ENCODE measurements at places on chromosomes 1 and 21. TPM values are rescaled to one million over a fixed set of nuclear protein-coding genes. Genes with fewer than 3 reads are reported as not detected.

DNA sequence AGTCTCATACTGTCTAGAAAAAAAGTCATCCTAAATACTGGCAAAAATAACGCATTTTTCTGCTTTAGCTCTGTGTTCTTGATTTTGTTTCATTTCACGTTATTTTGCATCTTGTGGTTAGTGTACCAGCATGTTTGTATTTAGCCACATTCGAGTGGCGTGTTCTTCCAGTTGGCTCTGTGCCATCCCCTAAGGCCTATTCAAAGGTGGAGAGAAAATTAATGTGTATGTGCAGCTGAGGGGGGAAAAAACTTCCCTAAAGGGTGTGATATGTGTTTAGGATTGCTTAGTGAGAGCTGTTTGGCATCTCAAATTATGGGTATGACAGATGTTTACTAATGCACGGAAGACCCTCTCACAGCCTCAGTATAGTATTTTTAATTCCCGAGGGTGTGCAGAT lies 12.1 kb downstream of the DNAJC16 start:
- no peak for DNase-seq

- DNase-seq = no peak
These were observed 33.8 kb upstream of the KCNE2 start for GRCh38 chr21:34330055-34330454.

GRCh38 chr1:245153552-245154428 lies 995 bp upstream of the KIF26B start:
- DNase-seq = peak; percentile 35

GRCh38 chr1:230785636-230786384 lies 38.6 kb downstream of the CAPN9 start:
- DNase-seq = no peak

DNA sequence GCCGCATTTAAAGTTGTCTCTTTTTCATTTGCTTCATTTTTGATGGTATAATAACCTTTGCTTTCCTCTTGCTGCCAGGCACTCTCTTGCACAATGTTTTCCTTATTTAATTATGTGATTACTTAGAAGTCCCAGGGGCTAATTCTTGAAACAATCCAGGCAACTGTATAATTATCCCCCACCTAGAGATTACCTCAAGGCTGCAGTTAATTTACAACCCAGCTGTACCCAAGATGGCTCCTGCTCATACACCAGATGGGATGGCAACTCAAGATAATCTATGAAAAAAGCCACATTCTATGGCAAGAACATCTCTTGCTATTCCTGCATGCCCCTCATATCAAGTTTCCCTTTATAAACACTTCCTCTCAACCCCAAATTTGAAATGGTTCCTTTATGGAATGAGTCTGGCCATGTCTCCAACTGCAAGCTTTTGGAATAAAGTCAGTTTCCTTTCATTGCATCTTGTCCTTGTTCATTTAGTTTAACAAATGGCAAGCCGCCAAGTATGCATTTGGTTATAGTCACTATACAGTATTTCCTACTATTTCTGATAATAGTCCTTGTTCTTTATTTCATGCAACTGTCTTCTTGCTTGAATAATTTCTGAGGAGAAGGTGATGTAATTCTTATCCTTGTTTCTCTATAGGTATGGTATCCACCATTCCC lies 1042.6 kb downstream of the PLA2G4A start:
- no peak for DNase-seq

OR2L5 gene
- not detected for total RNA-seq

SLC25A34 gene
- total RNA-seq = 1.5 TPM

RAD54L gene
- total RNA-seq = 0.44 TPM

LCE1C gene
- total RNA-seq = not detected

DTL gene
- total RNA-seq = 3.9 TPM

NFASC gene
- total RNA-seq = 3.7 TPM

TBX15 gene
- 5.2 TPM for total RNA-seq

SON gene
- 338 TPM for total RNA-seq

LIN28A gene
- not detected for total RNA-seq

RBBP4 gene
- 132 TPM for total RNA-seq

SETD4 gene
- 29.5 TPM for total RNA-seq

All from thyroid gland (tissue), 4 donors.